ENCODE measurements at places on chromosomes 13 and 19.
A peak's percentile ranks its signal among the peaks of the same experiment; 100 is the strongest.

DNA sequence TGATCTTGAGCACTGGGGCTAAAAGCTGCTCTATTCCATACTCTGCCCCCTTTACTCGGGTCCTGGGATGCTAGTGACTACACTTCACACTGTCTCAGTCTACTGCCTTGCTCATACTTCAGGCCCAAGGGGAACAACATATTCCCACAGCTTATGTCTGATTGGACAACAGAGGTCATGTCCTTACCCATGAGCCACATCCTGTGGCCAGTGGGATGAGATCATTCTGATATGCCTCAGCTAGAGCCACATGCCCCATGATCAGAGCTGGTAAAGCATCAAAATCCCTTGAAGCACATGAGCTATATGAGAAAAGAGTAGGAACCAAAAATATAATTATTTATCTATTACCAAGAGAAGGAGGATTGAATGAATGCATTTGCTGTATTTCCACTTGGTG, 290.1 kb upstream of the TSHZ3 start:
- no peak for DNase-seq

- DNase-seq = no peak
These were observed 15.2 kb upstream of the N4BP2L1 start for GRCh38 chr13:32443111-32443510.

- no peak for DNase-seq
These were observed 124.2 kb downstream of the ZIC5 start for GRCh38 chr13:99847318-99847750.

DNA sequence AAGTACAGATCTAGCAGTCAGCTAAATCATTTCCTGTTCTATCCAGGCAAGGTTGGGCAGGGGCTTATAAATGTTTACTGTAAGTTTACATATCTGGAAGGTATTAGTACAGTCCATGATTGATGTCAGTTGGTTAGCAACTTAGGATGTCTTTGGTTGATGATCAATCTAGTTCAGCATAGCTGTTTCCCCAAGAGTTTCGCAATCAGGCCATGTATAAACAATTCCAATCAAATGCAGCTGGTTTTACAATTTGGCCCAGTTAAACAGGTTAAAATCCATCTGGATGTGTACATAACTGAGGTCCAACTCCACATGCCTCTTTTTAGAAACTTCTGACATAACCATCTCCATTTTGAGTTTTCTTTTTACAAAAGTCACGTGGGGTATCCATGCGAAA, 6.9 kb downstream of the ZNF221 start:
- DNase-seq = no peak

DNA sequence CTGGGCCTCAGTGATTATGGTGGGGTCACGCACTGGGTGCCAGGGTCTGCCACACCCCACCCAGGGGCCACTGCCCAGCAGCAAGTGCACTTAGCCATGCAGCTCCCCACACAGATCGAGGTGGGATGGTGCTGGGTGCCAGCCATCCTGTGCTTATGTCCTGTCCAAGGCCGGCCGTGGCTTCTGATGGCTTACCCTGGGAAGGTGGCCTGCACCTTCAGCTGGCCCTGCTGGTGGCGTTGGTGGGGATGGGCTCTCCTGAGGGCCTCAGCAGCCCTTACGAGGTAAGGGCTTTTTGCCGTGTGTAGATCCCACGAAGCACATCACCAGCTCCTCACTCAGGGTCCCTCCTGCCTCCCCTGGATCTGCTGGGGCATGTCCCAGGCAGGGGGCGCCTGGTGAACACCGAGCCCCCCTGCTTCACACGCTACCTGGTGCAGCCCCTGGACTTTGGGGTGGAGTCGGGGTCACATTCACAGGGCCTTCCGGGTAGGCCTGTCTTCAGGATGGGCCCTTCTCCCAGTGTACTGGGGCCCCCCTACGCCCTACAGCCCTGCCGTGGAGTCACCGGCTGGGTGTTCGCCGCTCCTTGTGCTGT, 46.6 kb downstream of the CRTC1 start:
- no peak for DNase-seq

DNA sequence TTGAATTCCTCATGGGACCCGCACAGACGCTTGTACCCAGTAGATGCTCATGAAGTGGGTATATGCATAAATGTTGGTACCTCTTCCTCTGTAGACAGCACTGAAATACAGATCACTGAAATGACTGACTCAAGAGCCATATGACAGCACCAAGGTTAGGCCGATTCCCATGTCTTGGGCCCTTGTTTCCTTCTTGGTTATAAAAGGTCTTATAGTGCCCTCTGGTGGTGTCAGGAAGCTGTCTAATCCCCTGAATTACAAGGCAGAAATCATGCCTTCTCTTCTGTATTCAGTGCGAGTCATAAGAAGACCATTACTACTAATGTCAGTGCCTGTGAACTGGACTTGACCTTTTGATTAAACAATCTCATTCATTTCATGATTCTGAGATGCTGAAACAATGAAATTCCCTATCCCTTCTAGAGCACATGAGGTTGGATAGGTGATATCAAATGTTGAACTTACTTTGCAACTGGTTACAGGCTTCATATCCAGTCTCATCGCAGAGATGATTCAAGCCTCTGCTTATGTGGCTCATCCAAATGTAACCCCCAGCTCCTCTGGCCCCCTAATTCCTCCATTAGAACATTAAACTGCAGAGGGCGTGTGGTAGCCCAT, 59.7 kb downstream of the SPATA13 start:
- peak; percentile 51 for DNase-seq

- no peak for DNase-seq
These were observed 9.3 kb downstream of the PEG3 start for GRCh38 chr19:56831255-56831654.

GRCh38 chr19:913080-913748, at the start of gene R3HDM4:
TSS of gene R3HDM4 (minus strand) at chr19:913219. CDS start at chr19:913157, 62 bp downstream.
- DNase-seq = peak; percentile 87
